ENCODE measurements at places on chromosomes 13 and 19. TPM values are rescaled to one million over a fixed set of nuclear protein-coding genes. Genes with fewer than 3 reads are reported as not detected.

The SIGLEC5 gene
- not detected for total RNA-seq

The GPC5 gene
- not detected for total RNA-seq

The FAM216B gene
- not detected for total RNA-seq

The C19orf18 gene
- not detected for total RNA-seq

The CEACAM3 gene
- total RNA-seq: not detected

The LILRB3 gene
- total RNA-seq: not detected

The SYNE4 gene
- total RNA-seq: 0.72 TPM

The ZNF729 gene
- not detected for total RNA-seq

The NEK5 gene
- 0.08 TPM for total RNA-seq

The CEACAM8 gene
- not detected for total RNA-seq

The ZBTB32 gene
- total RNA-seq: not detected

The TRAPPC5 gene
- total RNA-seq: 102 TPM

The CYP2F1 gene
- not detected for total RNA-seq
